Activated CD4-positive, CD25-positive, alpha-beta regulatory T cell treated with anti-CD3 and anti-CD28 coated beads, Interleukin-2, amount 50 U/mL, for 16 hours (primary cell): ENCODE measurements at places on chromosomes 3 and 15.
A peak's percentile ranks its signal among the peaks of the same experiment; 100 is the strongest.

DNA sequence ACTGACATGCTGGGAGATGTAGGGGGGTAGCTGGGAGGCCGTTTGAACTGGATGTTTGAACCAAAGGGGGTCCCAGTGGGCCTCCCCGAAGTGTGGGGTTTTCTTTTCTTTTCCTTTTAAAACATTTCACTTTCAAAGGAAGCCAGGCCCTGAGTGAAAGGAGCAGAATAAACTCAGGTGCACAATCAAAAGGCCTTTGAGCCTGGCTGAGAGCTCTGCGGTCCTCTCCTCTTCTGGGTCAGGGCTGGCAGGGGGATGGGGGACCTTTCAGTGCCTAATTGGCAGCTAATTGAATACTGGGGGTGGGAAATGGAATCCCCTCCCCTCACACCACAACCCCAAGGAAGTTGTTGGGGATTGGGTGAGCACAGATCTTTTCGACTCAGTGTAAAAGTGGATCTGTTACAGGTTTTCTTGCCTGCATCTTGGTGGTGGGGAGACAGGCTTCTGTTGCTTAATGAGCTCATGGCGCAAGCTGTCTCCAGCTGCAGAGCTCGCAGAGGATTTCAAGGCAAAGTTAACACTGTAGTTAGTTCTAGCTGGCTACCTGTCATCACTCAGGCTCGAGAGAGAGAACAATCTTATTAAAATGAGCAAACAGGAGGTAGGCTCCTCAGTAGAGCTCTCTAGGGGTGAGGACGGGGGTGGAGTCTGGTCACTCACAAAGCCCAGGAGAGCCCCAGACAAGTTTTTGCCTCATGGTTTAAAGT is 132.6 kb downstream of the RAB11A start:
- DNase-seq, result no peak

- DNase-seq, result no peak
Measured at GRCh38 chr3:176850498-176850897, 346.8 kb downstream of the TBL1XR1 start.

DNA sequence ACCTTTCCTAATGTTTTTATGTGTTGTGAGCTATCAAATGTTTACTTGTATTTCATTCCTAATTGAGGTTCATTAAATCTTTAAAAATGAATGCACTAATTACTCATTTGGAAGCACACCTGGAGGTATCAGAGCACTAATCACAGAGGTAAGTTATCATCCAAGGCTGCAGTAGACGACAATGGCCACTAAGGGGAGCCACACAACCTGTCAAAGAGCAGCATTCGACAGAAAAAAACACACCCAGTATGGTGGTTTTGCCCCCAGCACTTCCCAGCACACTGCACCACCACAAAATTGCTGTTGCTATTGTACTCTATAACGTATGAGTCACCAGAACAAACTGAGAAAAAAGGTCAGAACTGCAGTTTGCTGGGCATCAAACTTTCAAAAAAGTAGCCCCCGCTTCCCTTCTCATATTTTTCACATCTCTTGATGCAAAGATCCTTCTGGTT is 205.9 kb upstream of the IGF1R start:
- no peak for DNase-seq

DNA sequence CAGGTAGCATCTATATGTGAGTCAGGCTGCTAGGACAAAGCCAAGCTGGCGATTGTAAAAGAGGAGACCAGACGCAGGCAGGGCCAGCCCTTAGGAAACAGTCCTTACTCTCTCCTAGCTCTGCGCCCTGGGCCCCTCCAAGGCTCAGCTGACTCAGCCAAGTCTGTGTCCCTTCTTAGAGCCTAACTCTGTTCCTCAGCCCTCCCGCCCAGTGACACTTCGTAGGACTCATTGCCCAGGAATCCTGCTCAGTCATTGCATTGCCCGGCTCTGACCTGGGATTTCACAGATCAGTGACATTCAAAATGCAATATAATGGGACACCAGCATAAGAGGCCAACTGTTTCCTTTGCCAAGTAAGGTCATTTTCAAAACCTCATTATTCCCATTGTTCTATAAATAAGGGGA is 244.2 kb downstream of the TLE3 start:
- no peak for DNase-seq

- DNase-seq, result no peak
Measured at GRCh38 chr15:65551183-65551582, 20.9 kb downstream of the HACD3 start.

DNA sequence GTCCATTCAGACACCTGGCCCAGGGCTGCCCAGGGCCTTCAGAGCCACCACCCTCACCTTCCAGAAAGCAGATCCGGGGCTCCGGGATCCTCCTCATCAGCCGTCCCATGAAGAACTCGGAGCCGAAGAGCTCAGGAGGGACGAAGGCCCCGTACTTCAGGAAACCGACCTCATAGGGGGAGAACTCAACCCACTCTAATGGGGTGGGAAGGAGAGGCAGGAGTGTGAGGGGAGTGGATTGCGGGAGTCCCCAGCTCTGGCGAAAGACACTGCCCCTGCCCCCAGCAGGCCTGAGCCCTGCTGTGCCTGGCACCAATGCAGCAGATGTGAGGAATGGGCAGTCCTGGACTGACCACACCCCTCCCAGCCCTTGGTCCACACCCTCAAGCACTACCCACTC is 22.6 kb downstream of the PLA2G4D start:
- no peak for DNase-seq

- DNase-seq, result no peak
Measured at GRCh38 chr15:38662033-38662802, 97.6 kb upstream of the RASGRP1 start.

GRCh38 chr15:70095408-70096214 is 2.1 kb downstream of the TLE3 start:
- DNase-seq, result peak; percentile 16

- DNase-seq, result no peak
Measured at GRCh38 chr3:186107215-186108105, 1.4 kb downstream of the ETV5 start.

- DNase-seq, result peak; percentile 72
Measured at GRCh38 chr3:177197041-177197726, at the start of gene TBL1XR1. TBL1XR1 (minus strand) TSS chr3:177197482; CDS start chr3:177064977, 132,505 bp downstream.

DNA sequence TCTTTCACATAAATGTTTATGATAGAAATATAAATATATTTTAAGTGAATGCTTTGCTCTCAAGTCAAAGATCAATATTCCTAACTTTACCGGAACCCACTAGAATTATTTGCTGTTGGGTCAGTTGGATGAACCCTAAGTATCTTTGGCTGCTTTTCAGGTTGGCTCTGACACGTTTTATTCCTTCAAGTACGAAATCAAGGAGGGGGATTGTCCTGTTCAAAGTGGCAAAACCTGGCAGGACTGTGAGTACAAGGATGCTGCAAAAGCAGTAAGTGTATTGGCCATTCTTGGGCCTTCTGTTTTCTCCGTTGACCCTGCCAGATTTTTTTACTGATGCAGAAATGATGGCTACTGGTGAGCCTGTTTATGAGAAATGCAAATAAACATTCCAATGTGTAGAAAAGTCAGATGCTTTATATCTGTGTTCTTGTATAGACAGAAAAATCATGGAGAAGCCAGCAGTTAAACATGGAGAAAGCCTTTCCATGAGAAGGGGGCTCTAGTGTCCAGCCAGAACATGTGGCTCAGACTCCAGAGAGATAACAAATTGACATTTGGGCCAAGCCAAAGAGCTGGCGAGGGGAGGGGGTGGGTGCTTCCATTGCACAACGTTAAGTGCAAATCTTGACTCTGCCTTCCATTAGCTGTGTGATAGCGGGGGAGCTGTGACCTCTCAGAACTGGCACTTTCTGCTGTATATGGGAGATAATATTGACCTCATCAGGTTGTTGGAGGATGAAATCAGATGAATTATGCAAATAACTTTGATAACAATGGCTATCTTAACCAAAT is 3.0 kb downstream of the KNG1 start:
- DNase-seq, result no peak

GRCh38 chr3:196222876-196223595 is 6.7 kb downstream of the SLC51A start:
- no peak for DNase-seq

GRCh38 chr3:107063351-107063750 is 313.9 kb upstream of the CCDC54 start:
- no peak for DNase-seq

GRCh38 chr3:13114811-13115575 is 41.8 kb upstream of the IQSEC1 start:
- DNase-seq, result no peak

GRCh38 chr3:49779358-49780079 is 6.8 kb downstream of the IP6K1 start:
- no peak for DNase-seq

DNA sequence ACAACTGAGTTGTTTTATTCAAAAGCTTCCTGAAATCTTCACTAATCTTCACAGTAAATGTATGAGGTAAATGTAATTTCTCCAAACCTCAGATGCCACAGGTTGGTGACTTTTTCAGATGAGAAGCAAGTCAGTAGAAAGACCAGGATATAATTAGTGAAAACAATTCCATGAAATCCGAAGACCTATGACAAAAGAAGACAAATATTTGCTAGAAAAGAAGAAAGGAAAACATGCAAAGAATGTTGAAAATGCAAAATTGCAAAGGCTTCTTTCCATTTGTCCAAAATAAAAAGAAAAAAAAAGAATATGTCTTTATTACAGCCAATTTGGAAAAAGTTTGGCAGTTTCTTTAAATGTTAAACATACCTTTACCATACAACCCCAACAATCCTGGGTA is 88.3 kb upstream of the MYRIP start:
- no peak for DNase-seq

DNA sequence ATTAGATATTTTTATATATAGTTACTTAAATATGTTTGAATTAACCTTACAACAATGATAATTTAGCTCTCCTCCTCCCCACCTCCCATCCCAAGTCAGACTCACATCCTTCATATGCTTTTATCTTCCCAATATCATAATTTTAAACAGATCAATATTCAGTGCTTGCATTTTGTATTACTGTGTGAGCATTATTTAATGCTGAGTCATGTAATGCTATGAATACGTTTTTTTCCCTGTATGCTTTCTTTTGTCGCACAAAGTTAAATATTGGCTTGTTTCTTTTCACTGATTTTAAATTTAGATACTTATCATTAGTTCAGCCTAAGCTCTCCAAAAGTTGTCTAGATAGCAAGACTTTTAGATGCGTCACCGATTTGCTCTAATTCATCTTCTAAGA is 471.6 kb upstream of the SGO1 start:
- DNase-seq, result no peak

GRCh38 chr3:79211586-79212359 is 556.0 kb downstream of the ROBO1 start:
- no peak for DNase-seq

DNA sequence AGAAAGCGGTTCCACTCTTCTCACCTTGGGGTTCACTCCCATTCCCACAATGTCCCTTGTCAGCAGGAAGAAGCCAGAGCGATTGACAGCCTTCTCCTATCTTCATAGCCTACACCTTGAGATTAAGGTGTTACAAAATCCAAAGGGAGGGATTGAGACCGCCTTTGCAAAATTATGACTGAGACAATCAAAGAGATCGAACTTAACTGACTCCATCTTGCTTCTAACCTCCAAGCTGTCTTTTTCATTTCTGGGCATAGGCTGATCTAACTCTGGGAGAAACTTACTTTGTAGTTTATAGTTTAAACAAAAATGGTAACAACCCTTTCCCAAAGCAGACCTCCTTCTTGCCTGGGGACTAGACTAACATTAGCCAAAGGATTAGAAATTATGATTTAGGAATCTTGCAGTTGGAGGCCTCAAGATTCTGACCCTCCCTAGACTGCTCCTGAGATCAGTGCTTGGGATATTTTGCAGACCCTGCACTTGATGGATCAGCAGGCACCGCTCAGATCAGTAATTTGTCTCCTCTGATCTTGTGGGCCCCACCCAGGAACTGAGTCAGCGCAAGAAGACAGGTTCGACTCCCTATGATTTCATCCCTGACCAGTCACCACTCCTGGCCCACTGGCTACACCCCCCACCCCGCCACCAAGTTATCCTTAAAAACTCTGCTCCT is 40.0 kb downstream of the PAQR5 start:
- DNase-seq, result no peak
